ENCODE measurements at places on chromosomes 5 and 9.

DNA sequence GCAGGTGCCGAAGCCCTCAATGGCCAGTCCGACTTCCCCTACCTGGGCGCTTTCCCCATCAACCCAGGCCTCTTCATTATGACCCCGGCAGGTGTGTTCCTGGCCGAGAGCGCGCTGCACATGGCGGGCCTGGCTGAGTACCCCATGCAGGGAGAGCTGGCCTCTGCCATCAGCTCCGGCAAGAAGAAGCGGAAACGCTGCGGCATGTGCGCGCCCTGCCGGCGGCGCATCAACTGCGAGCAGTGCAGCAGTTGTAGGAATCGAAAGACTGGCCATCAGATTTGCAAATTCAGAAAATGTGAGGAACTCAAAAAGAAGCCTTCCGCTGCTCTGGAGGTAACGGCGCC, 32.9 kb downstream of the CXXC5 start:
- no peak for DNase-seq

DNA sequence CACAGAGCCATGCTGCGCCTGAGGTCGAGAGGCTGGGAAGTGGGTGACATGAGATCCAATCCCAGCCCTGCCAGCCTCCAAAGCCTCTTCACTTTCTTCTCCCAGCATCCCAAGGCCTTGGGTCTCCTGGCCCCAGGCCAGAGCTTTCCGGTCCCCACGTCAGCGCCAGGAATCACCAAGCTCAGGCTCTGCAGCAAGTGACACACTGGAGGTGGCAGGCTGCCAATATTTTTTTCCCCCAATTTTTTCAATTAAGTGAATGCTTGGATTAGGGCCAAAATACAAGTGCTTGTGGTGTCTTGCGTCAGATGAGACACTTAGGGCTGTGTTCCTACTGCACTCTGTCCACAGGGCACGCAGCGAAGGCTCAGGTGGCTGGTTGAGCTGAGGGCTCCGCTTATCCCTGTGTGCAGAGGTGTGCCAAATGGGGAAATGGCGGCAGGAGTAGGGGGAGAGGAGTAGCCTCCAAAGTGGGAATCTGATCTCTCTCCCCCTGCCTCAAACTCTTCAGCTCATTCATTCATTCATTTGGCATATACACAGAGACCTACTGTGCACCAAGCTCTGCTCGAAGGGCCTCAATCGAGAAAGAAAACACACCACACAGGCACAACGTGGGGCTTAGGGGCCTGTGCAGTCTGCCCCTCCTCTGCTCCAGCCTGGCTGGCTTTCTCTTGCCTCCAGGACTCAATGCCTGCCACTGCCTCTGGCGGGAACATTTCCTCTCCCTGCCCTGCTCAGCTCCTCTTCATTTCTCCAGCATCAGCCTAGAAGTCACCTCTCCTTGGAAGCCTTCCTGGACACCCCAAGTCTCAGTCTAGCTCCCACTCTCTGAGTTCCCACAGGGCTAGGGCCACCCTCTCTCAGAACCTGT, 16.6 kb downstream of the SH3PXD2B start:
- DNase-seq, result peak; percentile 81

GRCh38 chr5:172473427-172473826, 19.1 kb upstream of the SH3PXD2B start:
- DNase-seq, result no peak

DNA sequence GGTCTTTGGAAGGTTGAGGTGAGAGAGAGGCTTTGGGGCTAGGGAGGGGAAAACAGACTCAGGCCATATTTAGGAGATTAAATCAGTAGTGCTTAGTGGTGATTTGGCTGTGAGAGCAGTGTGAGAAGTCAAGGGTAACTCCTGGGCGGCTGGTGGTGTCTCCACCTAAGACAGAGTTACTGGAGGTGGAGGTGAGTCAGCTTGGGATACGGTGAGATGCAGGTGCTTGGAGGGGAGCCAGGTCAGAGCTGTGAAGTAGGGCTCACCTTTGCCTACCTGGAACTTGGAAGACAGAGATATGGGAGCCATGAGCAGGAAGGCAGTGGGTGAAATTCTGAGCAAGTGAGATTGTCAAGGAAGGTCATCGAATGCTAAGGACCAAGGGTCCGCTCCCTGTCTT, 24.5 kb downstream of the RGS3 start:
- DNase-seq, result peak; percentile 65

GRCh38 chr5:174106997-174107655, 61.6 kb downstream of the NSG2 start:
- DNase-seq, result no peak

Data from upper lobe of right lung (tissue), 1 donor.